Activated CD4-positive, alpha-beta T cell treated with anti-CD3 and anti-CD28 coated beads, Interleukin-2, amount 50 U/mL, for 24 hours (primary cell): ENCODE measurements at places on chromosomes 2 and 18.

DNA sequence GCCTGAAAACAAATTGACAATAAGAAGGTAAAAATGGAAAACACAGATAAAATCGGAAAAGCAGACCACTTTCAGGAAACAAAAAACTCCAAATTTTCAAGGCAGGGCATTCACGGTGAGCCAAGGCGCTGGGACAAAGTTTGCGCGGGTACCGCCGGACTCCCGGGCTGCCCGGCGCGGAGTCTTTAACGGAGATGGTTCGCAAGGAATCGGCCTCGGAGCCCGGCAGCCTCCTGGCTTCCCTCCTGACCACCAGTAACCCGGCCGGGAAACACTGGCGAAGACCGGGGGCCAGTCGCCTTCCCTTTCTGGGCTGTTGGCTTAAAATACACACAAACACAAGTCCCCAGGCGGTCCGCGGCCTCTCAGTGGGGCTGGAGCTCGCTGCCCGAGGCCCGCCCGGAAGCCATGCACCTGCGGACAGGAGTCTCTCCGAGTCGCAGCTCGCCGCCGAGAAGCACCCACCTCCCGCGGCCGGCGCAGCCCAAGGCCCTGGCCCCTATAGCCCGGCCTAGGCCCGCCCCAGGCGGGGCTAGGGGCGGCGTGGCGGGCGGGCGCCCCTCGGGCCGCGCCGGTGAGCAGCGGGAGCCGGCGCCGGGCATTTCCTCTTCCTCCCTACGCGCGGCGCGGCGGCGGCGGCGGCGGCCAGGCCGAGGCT lies 622 bp upstream of the KCMF1 start:
- DNase-seq, result peak; percentile 31

- peak; percentile 21 for DNase-seq
These were observed 615 bp downstream of the ADNP2 start for GRCh38 chr18:80109676-80110078.

GRCh38 chr2:25851740-25852503 lies 26.4 kb downstream of the ASXL2 start:
- DNase-seq, result peak; percentile 57

GRCh38 chr2:225041207-225041850 lies 939 bp downstream of the DOCK10 start:
- DNase-seq, result peak; percentile 67
